ENCODE measurements at places on chromosomes 4 and X.

DNA sequence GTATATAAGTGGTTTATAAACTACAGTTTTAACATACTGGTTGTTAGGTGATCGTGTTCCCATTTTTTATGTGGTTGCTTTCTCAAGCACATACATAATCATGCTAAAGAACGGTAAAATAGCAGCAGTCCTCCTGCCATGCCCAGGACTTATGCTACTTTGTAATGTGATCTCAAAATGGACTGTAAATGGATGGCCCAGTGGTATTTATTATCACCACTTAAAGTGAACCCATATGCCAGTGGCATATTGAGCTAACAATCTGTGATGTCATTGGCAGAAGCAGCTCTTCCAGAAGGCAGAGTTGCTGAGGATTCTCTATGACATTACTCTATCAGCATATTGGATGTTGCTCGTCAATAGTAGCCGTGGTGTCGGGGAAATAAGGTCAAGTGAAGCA is 28.6 kb downstream of the ANK2 start:
- no peak for DNase-seq

DNA sequence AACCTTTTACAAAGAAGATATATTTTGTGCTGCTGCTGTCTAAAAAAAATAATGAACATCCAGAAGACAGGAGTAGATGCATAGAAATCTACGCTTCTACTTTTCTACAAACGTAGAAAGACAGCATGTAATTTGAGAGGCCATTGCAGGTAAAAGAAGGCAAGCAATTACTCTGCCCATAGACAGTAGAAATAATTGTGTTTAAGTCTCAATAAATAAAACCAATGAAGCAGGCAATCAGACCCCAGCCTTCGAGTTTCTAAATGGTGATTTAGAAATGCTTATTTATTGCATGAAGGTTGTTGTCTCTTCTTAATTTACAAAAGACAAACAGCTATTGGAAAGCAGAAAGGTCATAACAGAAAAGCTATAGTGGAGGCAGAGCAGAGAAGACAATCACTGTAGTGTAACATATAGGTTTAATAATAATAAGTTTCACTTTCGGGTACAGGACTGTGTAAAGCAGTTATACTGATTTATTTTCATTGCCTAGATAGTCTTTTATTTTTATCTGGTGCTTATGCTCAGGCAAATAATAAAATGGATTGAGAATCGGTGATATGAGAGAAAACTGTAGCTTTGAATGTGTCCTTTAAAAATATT is 123.0 kb upstream of the TACR3 start:
- no peak for DNase-seq

GRCh38 chrX:44619039-44619438 is 76.4 kb upstream of the FUNDC1 start:
- no peak for DNase-seq

DNA sequence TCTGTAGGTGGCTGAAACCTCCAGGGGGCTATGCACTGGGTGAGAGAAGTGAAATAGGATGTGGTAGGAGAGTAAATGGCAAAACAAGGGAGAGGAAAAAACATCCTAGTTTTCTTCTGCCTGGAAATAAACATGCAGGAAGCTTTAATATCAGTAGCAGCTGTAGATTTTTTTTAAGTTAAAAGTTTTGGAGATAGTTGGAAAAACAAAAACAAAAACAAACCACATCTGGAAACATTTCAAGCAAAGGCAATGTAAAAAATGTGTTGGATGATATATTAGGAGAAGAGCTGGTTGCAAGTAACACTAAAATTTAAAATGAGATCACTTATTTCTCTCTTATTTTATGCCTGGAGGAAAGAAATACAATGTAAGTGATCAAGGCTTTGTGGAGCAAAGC is 388.0 kb downstream of the SPRY1 start:
- no peak for DNase-seq

GRCh38 chr4:82583897-82584587 is 22.3 kb upstream of the TMEM150C start:
- no peak for DNase-seq

GRCh38 chrX:73850124-73851013 is 287.4 kb downstream of the CHIC1 start:
- DNase-seq: no peak

DNA sequence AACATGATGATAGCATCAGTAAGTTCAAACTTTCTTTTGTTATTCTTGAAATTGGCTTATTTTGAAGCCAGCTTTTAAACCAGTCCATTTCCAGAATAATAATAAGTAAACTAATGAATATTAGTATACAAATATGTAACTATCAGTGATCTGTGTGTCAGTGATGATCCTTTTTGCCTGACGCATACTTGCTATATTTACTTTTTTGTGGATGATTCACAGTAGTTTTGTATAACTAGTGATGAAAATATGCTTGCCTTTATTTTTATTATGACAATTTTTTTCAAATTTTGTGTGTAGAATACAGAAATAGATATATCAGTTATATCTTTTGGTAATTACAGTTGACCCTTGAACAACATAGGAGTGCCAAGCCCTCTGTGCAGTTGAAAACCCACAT is 49.5 kb downstream of the USP53 start:
- no peak for DNase-seq

DNA sequence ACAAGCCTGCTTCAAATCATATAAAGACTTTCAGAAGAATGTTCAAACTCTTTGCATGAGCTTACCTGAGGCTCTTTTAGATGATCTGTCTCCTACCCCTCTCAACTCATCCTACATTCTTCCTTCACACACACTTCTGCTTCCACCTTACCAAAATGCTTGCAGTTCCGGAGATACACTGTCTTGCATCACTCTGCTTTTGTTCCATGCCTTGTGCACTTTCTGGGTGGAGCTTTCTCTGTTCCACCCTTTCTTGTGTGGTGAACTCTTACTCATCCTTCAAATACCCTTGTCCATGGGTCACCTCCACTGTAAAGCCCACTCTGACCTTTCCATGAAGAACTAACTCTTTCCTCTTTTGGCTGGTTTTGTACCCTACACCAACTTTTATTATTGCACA is 18.4 kb upstream of the MGST2 start:
- no peak for DNase-seq

GRCh38 chr4:18932730-18933339 is 911.3 kb upstream of the LCORL start:
- DNase-seq: no peak

GRCh38 chr4:120355881-120356280 is 289.2 kb upstream of the MAD2L1 start:
- no peak for DNase-seq

GRCh38 chrX:148976571-148977400 is 476.4 kb downstream of the AFF2 start:
- no peak for DNase-seq

GRCh38 chr4:82201805-82202641 is 171.8 kb downstream of the HNRNPD start:
- peak; percentile 45 for DNase-seq

GRCh38 chrX:46670316-46670715 is 88.6 kb downstream of the SLC9A7 start:
- DNase-seq: no peak

DNA sequence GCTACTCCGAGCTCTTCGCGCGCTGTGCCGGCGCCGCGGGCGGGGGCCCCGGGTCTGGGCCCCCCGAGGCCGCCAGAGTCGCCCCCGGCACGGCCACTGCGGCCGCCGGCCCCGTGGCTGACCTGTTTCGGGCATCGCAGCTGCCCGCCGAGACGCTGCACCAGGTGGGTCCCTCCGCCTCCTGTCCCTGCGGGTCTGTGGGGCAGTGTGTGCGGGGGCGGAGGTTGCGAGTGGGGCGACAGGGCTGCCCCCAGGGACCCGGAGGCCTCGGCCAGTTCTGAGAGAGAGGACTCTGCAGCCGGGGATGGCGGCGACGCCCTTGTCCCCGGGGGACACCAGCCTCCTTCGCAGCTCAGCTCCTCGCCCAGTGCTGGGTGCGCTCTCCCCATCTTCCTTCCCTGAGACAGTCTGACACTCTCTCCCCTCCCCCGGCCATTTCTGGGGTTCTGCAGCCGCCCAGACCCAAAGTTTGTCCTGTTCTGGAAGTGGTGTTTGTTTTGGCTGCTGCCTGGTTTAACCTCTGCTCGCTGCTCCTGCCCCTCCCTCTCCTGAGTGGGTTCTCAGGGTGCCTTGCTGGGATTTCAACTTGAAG is 609 bp downstream of the REPS2 start:
- peak; percentile 4 for DNase-seq

DNA sequence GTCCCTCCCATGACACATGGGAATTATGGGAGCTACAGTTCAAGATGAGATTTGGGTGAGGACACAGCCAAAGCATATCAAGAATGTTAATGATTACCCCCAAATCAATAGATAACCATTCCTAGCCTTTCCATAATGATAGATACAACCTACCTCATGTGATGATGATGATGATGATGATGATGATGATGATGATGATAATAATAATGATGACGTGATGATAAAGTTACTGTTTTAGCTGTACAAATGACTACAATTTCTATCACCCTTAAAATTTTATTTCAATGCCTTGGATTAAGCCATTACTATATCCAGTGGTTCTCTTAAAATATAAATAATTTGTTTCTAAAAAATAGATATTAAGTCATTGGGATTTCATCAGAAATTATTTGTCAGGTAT is 55.2 kb upstream of the NLGN4X start:
- no peak for DNase-seq

DNA sequence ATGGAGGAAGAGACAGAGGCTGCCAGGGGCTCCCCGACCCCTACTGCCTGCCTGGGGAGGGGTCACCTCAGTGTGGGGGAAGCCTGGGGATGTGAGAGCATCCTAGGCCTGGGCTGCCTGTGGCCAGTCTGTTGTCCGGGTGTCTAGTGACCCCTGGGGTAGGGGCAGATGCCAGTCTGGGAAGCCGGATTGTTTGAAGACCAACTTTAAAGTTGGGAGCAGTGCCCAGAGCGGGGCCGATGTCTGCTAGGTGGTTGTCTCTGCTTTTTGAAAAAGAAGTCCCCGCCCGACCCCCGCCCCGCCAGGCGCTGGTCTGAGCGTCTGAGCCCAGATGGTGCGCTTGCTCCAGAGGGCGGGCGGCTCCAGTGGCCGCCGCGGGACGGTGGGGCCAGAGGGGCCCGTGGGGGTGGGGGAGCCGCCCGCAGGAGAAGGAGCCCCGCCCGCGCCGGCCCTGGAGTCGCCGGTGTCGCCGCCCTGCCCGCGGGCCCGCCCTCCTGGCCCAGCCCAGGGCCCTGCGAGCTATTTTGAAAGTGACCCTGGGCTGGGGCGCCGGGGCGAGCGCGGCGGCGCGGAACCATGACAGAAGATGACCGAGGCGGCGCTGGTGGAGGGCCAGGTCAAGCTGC is at the start of gene DOK7:
Gene DOK7 (plus strand): TSS at position 517 of the 626 bp plus-strand sequence. CDS start 70 bp downstream, at position 587.
- no peak for DNase-seq

GRCh38 chrX:64850371-64851082 is 125.7 kb downstream of the ZC4H2 start:
- no peak for DNase-seq

Data from T-helper 9 cell (primary cell).